HuH-7 (cell line): ENCODE measurements at places on chromosomes 2 and 18.

GRCh38 chr2:73036766-73037165, 34.7 kb downstream of the SFXN5 start:
- DNase-seq: no peak

GRCh38 chr2:239000089-239000488, 152.2 kb downstream of the TWIST2 start:
- no peak for DNase-seq

DNA sequence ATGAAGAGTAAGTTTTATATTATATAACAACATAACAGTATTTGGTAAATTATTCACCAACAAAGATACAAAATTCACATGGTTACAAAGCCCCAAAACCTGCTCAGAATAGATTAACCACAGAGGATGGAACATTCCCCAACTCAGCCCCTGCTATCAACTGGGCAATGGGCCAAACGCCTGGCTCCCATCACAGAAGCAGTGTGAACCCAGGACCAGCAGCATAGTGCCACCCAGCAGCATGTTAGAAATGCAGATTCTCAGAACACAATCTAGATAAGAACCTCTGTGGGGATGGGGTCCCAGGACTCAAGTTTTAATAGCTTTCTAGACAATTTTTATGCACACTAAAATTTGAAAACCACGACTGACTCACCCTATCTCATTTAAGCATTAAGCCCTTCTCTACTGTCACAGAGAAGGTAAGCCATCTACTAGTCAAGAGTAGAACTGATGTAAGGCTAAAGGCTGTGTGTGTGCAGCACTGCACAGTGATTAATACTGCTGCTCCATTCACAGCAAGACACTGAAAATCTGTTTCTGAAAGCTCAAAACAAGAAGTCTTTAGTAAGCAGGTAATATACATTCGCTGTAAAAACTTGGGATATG, 15.2 kb downstream of the AFG3L2 start:
- no peak for DNase-seq

DNA sequence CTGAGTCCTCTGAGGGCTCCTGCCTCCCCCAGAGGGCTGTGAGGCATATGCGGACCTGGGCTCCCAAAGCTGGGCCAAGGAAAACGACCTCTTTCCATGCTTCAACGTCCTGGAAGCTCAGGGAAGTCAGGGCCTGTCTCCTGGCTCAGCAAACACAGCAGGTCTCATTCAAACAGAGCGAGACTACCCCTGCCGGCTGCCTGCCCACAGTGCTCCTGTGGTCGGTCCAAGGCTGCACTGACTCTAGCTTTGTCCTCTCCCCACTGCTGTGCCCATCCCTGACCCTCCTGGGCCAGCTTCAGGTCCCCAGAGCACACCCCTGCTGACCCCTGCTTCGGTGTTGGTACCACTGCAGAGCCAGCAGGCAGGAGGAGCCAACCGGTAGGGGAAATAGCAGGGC, 79.6 kb downstream of the PDCL3 start:
- DNase-seq: no peak

- no peak for DNase-seq
Measured at GRCh38 chr2:7033136-7033960, 116.1 kb downstream of the RNF144A start.

GRCh38 chr2:239927424-239927981, 97.6 kb downstream of the NDUFA10 start:
- no peak for DNase-seq

- DNase-seq: no peak
Measured at GRCh38 chr2:222526480-222527277, 102.3 kb downstream of the SGPP2 start.

DNA sequence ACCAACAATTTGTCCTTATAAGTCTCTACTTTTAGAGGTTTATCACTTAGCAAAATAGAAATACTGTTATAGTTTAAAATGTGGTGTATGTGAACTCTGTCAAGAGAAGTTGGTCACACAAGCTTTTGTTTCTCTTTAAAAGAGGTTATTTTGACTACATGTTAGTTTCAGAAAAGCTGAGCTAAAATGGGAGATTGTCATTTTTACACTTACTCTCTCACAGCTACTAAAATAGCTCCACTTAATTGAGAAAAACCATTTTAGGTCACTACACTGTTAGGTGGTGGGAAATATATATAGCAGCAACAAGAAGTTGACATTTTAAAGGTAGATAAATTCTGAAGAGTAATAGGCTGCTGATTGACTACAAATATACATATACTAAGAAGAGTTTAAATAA, 161.5 kb upstream of the KCNJ3 start:
- DNase-seq: no peak

DNA sequence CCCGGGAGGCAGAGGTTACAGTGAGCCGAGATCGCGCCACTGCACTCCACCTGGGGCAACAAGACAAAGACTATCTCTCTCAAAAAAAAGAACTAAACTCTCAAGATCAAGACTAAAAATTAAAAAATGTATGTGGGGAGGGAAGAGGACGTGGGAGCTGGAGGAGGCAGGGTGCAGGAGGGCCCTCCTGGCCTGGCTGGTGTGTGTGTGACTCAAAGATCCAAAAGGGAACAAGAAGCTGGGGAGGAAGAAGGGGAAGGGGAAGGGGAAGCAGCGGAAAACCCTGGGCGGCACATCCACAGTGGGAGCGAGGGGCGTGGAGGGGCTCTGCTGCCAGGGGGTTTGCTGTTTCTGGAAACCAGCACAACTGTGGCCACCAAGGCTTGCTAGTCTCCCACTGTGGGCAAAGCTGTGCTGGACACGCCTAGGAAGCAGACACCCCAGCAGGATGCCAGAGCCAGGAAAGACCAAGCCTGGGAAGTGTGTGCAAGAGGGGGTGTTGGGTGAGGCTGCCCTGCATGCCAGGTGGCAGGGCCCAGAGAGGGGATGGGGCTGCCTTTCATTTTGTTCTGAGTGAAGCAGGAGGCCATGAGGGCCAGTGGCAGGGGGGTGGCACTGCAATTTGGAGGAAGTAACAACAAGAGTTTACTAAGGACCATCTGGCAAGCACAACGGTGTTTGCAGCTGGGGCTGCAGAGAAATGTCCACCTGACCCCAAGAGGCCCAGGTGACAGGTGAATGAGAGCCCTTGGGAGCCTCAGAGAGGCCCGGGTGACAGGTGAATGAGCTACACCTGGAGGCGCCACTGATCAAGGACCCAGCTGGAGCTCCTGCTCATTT, 44.5 kb downstream of the ANO7 start:
- DNase-seq: no peak

GRCh38 chr2:120817136-120817955, 81.7 kb downstream of the GLI2 start:
- no peak for DNase-seq

DNA sequence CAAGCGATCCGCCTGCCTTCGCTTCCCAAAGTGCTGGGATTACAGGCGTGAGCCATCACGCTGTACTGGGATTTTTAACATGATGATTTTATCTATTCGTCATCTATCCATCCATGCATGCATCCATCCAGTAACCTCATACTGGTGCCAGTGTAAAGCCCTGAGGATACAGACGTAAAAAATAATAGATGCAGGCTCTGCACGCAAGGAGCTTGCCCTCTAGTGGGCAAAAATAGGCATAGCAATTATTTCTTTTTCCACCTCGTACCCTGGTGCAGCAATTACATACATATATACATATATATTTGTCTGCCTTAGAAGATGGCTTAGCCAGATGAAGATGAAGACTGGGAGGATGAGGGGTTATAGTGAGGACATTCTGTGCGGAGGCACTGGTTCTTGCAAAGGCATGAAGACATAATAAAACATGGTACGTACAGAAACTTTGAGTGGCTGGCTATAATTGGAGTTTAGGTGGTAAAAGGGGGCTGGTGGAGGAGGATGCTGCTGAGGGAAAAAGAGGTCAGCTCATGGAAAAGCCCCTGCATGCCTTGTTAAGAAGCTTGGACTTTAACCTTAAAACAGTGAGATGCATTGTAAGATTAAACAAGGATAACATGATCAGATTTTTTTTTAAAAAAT, 19.6 kb upstream of the RPIA start:
- DNase-seq: peak; percentile 44

DNA sequence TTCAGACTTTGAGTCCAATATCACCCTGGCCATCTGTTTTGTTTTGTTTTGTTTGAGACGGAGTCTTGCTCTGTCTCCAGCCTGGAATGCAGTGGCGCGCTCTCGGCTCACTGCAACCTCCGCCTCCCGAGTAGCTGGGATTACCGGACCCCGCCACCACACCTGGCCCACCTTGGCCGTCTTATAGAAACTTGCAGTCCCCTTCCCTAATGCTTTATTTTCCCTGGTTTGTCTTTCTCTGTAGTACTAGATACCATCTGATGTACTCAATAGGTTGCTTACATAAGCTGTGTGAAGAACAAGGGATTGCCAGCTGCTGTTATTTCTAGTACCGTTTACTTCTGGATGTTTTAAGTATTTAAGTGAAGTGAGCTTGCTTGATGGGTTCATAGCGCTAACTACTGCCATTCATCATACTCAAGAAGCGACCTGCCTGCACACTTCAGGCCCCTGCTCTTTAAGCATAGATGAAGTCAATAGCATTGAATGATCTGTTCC, 1.2 kb downstream of the RPL31 start:
- DNase-seq: no peak

DNA sequence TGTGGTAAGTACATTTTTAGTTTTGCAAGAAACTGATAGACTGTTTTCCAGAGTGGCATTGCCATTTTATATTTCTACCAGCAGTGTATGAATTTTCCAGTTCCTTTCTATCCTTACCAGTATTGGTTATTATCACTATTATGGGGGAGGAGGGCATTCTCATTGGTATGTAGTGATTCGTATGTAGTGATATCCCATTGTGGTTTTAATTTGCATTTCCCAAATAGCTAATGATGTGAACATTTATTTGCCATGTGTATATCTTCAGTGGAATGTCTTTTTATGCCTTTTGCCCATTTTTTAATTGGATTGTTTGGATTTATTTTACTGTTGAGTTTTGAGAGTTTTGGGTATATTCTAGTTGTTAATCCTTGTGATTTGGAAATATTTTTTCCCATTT, 16.9 kb downstream of the EIF5B start:
- no peak for DNase-seq

GRCh38 chr2:240224676-240225075, 84.2 kb upstream of the OTOS start:
- no peak for DNase-seq

- DNase-seq: no peak
Measured at GRCh38 chr2:60125611-60126426, 427.6 kb downstream of the BCL11A start.

GRCh38 chr18:32730620-32731091, 42.2 kb downstream of the KLHL14 start:
- no peak for DNase-seq

GRCh38 chr18:6476190-6476589, 61.5 kb upstream of the L3MBTL4 start:
- no peak for DNase-seq

DNA sequence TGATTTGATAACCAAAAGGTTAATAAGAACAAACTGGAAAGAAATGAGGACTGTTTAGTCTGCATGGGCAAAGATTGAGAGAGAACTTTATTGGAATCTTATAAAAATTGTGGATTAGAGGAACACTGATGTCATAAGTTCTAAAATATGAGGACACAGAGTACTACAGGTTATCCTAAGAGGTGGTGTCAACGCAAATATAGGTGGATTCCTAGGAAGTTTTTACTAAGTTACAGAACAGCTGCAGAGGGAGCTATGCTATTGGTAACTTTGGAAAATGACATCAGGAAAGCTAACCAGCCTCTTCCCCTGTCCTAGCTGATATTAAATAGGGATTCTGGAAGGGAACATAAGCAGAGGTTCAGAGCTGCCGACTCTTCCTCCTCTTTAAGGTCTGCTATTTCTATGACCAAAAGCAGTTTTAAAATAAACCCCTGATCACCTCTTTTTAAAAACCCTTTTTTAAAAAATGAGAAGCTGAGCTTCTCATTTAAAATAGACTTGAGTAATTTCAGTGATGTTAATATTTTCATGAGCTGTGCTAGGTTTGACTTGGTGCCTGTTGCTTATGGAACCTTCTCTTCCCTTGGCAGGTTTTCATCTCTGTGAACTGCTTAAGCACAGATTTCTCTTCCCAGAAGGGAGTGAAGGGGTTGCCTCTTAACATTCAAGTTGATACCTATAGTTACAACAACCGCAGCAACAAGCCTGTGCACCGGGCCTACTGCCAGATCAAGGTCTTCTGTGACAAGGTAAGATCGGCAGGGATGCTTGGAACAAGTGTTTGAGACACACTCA, 34.2 kb downstream of the GRHL1 start:
- no peak for DNase-seq

DNA sequence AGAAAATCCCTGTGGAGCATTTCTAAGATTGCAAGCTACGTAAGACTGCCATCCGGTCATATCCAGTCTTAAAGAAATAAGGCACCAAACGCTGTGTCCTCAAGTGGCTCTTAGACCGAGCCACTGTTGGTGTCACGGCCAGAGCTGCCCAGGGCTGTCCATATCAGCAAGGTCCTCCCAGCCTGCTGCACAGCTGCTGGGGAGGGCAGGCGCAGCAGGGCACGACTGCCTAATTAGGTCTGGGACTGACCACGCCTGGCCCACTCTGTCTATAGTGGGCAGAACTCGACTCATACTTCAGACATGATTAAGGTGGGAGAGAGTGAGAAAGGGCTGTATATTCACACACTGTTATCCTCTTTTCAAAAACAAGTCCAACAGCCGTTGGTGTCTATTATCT, 39.3 kb downstream of the EIPR1 start:
- DNase-seq: no peak

DNA sequence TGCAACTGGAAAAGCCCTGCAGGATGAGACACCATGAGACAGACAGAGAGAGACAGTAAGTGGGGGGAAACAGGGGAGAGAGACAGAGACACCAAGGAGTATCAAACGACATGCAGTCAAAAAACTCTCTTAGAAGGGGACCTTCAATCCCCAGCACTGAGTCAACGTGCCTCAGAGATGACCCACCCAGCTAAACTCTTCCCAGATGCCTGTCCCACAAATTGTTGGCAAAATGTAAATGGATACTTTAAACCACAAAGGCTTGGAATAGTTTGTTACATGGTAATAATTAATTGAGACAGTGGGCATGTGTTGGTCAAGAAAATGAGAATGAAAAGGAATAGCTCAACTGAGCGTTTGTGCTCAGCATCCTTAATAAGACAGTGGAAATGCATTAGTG, 98.3 kb downstream of the GRB14 start:
- no peak for DNase-seq

- DNase-seq: no peak
Measured at GRCh38 chr2:217804791-217805667, 197.8 kb downstream of the TNS1 start.

GRCh38 chr2:134225841-134226240, 28.0 kb upstream of the MGAT5 start:
- DNase-seq: no peak

- no peak for DNase-seq
Measured at GRCh38 chr2:55763721-55764120, 70.1 kb upstream of the PNPT1 start.

- no peak for DNase-seq
Measured at GRCh38 chr2:143649226-143649740, 520.1 kb downstream of the ARHGAP15 start.

- DNase-seq: no peak
Measured at GRCh38 chr18:28045880-28046279, 131.1 kb downstream of the CDH2 start.
